ENCODE measurements at places on chromosomes 1 and 21.

- peak overlapping the region; percentile 48 for H3K27ac ChIP-seq
- H3K4me3 ChIP-seq: peak overlapping the region; percentile 19
- no peak for DNase-seq
Measured at GRCh38 chr21:34545079-34545884, 33.3 kb upstream of the KCNE1 start.

DNA sequence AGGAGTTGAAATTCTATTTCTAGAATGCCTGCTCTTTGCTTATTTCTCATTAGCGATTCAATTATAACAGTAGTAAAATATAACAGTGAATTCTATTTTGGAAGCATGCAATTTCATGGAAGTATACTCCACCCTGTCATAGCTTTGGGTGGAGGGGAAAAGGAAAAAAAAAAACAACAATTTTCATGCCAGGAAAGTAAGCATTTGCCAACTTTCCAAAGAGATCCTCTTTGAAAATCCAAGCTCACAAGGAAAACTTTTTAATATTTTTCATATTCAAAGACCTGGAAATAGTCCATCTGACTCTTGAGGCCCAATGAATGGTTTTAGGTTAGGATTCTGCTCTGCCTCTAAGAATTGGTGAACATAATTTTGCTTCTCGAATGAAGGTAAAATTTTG, 134.5 kb downstream of the PTPN14 start:
- no peak for DNase-seq
- no peaks in the 10 kb centered on the region for H3K4me1 ChIP-seq
- H3K27me3 ChIP-seq: no peaks in the 10 kb centered on the region
- H3K36me3 ChIP-seq: no peaks in the 10 kb centered on the region

DNA sequence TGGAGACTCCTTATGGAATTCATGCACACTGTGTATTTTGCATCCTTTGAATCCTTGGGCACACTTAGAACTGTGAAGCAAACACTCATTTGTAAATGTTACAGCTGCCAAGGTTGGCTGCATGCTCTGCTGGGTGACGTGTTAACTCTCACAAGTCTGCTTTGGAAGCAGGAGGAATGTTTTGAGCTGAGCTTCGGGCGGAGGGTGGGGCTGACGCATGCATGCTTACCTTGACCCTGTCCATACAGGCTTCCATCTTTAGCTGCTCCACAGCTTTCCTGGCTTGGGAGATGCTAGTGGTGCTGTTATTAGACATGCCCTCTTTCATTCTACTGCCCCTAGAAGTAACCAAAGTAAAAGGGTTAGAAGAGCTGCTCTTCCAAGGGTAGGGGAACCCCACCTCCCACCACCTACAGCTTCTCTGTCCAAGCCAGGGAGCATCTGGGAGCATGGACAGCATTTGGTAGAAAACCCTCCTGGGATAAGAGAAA, 66.0 kb downstream of the GNG4 start:
- DNase-seq: no peak
- H3K27ac ChIP-seq: no peak overlapping the region
- no peak overlapping the region for H3K4me3 ChIP-seq
- H3K4me1 ChIP-seq: no peaks in the 10 kb centered on the region
- no peaks in the 10 kb centered on the region for H3K36me3 ChIP-seq

DNA sequence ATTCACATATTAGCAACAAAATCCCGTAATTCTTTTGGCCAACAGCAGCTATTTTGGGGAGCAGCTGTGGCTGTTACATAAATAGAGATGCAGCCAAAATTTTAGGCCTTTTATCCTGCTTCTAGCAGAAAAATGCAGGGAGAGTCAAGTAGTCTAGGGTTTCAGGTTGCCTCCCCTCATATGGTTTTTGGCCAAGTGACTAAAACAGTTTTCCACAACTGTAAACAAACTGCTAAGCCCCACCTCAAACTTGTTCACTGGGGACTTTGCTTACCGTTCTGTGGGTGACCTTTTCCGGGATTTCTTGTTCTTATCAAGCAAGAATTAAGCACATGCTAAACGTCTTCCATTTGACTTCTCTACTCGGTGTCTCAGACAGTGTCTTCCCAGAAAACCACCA, 133.4 kb downstream of the EDEM3 start:
- DNase-seq: no peak
- H3K4me1 ChIP-seq: peaks cover 44% of the 10 kb centered on the region
- H3K36me3 ChIP-seq: no peaks in the 10 kb centered on the region
- no peaks in the 10 kb centered on the region for H3K27me3 ChIP-seq
- H3K4me3 ChIP-seq: no peak overlapping the region

- no peak overlapping the region for H3K27ac ChIP-seq
- no peak for DNase-seq
- H3K4me3 ChIP-seq: no peak overlapping the region
- H3K4me1 ChIP-seq: peaks cover 5% of the 10 kb centered on the region
- no peaks in the 10 kb centered on the region for H3K27me3 ChIP-seq
Measured at GRCh38 chr1:72969461-72969860, 687.1 kb upstream of the NEGR1 start.

DNA sequence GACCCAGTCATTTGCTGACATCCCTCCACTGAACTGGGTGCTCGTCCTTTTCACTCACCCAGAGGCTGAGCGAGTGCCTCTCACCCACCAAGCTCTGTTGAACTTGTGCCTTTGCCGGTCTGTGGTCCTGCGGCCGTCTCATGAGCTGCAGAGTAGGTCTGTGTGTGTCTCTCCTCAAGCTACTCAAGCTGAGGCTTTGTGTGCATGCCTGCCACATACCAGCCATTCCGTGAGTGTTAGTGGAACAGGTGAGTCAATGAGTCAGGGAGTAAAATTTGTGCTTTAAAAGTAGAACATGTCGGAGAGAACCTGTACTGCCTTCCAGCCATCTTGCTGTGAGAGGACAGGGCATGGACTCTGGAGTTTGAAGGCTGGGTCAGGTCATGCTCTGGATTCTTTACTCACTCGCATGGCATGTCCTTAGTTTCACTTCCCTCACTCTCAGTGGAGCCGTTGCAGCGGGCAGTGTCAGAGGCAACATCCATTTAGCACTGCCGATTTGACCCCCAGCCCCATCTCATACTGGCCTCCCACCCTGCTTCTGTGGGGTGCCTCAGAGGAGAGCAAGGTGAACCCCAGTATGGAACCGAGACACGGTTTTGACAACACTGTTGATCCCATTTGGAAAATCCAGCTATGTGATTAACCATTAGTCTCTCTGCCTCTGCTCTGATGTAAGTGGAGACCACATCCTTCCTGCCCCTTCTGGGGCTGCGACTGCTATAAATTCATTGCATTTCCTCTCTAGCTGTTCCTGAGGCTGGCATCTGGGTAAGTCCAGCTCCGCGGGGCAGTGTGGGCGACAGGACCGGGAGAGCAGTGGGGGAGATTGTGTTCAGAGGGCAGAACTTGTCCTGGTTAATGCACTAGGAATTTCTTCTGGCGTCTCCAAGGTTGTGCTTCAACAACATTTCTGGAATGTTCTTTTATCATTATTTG, at the start of gene NLRP3:
NLRP3 (plus strand) TSS at position 751 of the 939 bp plus-strand sequence. CDS start 2,628 bp downstream, outside the sequence.
- no peaks in the 10 kb centered on the region for H3K36me3 ChIP-seq
- peak; percentile 49 for DNase-seq
- no peaks in the 10 kb centered on the region for H3K4me1 ChIP-seq
- H3K4me3 ChIP-seq: peak within 1 kb of the TSS; percentile 23
- H3K27ac ChIP-seq: no peak within 1 kb of the TSS

GRCh38 chr1:211037095-211037494, 96.9 kb downstream of the KCNH1 start:
- H3K4me1 ChIP-seq: no peaks in the 10 kb centered on the region
- DNase-seq: no peak
- H3K27ac ChIP-seq: no peak overlapping the region
- no peaks in the 10 kb centered on the region for H3K27me3 ChIP-seq
- no peak overlapping the region for H3K4me3 ChIP-seq

GRCh38 chr21:17802572-17802971, 16.6 kb downstream of the C21orf91 start:
- no peaks in the 10 kb centered on the region for H3K36me3 ChIP-seq
